ENCODE measurements at places on chromosomes 2 and 18.

DNA sequence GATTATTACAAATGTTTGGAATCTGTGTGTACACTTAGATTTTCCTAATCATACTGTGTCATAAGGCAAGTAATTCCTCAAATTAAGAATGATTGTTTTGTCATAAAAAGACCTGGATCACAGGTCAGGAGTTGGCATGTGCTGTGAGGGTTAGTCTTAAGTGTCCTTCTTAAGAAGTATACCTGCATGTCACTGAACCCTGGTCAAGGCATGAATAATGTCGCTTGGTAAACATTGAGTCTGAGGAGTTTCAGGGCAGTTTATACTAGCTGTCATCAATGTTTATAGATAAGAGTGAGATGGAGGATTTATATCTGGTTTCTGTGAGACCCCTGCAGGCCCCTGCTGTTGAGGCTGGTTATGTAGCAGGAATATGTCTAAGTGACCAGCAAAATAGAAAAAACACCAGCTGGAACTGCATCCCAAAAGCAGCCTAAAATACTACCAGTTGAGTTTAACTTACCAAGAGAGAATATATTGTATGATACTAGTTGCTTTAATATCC lies 112.0 kb upstream of the NOSTRIN start:
- DNase-seq, result no peak

- no peak for DNase-seq
These were observed 223.4 kb downstream of the WDPCP start for GRCh38 chr2:63364866-63365265.

- DNase-seq, result no peak
These were observed 6.6 kb downstream of the ACVR2A start for GRCh38 chr2:147851244-147851930.

GRCh38 chr2:174012347-174013314 lies 47.5 kb upstream of the SP3 start:
- DNase-seq, result peak; percentile 27

DNA sequence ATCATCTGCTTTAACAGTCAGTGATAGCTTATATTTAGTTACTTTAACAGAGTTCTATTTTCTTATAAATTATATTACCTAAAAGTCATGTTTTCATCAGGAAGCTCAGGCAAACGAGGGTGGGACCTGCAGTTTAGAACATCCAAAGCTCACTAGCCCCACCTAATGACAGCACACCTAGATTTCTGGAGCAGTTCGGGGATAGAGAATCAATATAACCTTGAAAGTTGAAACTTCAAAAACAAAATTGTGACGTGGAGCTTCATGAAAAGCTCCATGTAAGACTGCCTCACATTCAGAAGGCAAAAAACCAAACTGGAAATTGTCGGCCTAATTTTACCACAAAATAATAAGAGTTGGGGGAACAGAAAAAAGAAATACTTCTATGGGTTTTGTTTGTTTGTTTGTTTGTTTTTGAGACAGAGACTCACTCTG lies 185.9 kb upstream of the CCDC150 start:
- DNase-seq, result peak; percentile 68

GRCh38 chr2:42568401-42569115 lies at the start of gene MTA3:
Gene MTA3 (plus strand): TSS chr2:42568632. CDS start chr2:42568746, 114 bp downstream.
- peak; percentile 71 for DNase-seq

DNA sequence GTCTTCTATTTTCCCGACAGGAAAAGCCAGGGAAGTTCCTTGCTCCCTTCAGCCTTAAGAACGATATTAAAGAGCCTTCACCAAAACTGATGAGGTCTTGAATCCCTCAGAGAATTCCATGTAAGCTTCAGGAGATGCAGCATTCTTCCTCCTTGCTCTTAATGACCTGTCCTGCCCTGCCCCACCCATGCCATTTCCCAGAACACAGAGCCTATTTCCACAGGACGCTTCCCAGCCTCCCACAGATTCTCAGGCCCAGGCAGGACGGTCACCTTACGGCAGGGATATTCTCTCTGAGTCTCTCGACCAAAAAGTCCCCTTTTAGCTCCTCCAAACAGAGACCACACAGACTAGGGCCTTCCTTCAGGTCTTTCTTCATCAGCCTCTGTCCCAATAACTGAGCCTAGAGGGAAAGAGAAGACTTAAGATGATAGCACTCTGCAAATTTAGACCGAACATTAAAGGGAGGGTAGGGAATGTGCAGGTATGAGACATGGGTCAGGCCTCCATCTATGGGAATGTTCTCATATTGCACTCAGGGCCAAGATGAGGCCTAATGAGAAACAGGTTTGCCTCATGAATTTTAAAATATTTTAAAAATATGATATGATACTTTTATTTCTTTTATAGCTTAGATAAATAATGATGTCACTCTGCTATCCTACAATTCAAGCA lies 62.1 kb downstream of the COBLL1 start:
- DNase-seq, result no peak

DNA sequence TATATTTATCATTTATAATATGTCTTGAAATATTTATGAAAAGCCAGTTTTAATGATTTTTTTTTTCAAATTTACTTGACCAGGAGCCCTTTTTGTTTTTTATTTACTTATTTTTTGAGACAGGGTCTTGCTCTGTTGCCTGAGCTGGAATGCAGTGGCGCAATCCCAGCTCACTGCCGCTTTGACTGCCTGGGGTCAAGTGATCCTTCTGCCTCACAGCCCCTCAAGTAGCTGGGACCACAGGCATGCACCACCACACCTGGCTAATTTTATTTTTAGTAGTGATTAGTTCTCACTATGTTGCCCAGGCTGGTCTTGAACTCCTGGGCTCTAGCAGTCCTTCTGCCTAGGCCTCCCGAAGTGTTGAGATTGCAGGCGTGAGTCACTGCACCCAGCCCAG lies 5.7 kb downstream of the EPB41L5 start:
- no peak for DNase-seq
